ENCODE measurements at places on chromosomes 7 and 10.

DNA sequence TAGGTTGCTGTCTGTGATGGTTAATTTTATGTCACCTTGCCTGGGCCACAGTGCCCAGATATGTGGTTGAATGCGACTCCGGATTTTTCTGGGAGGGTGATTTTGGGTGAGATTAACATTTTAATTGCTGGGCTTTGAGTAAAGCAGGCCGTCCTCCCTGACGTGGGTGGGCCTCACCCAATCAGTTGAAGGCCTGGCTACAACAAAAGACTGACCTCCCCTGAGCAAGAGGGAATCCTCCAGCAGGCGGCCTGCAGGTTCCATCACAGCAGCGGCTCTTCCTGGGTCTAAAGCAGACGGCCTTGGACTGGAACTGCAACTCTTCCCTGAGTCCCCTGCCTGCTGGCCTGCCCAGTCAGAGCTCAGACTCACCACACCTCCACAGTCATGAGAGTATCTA is 114.2 kb downstream of the SFMBT2 start:
- H3K36me3 ChIP-seq, result no peaks in the 10 kb centered on the region
- H3K27me3 ChIP-seq, result no peaks in the 10 kb centered on the region
- no peaks in the 10 kb centered on the region for H3K4me1 ChIP-seq
- DNase-seq, result no peak
- H3K27ac ChIP-seq, result no peak overlapping the region

- DNase-seq, result no peak
- H3K4me3 ChIP-seq, result peak overlapping the region; percentile 83
- H3K36me3 ChIP-seq, result no peaks in the 10 kb centered on the region
- H3K27me3 ChIP-seq, result no peaks in the 10 kb centered on the region
Observed at GRCh38 chr10:112954974-112955581, 5.0 kb downstream of the TCF7L2 start.

GRCh38 chr7:3882782-3883181 is 581.7 kb downstream of the SDK1 start:
- H3K27ac ChIP-seq, result no peak overlapping the region
- no peak overlapping the region for H3K4me3 ChIP-seq
- no peaks in the 10 kb centered on the region for H3K4me1 ChIP-seq
- no peak for DNase-seq
- H3K27me3 ChIP-seq, result no peaks in the 10 kb centered on the region

DNA sequence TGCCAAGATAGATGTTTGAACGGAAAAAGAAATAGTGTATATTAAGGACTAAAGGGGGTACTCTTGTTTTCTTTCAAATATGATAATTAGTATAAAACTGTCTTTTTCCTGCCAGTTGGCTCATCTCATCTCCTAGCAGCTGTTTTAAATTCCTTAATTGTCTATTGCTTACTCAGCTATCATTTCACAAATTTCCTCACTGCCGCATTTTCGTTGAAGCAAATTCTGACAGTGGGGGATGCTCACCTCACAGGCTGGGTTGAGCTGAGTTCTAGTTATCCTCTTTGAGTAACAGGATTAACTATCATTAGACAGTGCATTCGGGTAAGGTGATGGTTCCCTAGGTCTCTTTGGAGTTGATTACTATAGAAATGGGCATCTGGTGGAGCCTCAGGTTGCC is 592.0 kb downstream of the AUTS2 start:
- H3K27me3 ChIP-seq, result no peaks in the 10 kb centered on the region
- no peak for DNase-seq
- no peak overlapping the region for H3K4me3 ChIP-seq

GRCh38 chr10:13528123-13528874 is 515 bp downstream of the BEND7 start:
- H3K27ac ChIP-seq, result peak overlapping the region; percentile 82
- no peaks in the 10 kb centered on the region for H3K27me3 ChIP-seq
- no peaks in the 10 kb centered on the region for H3K36me3 ChIP-seq
- H3K4me1 ChIP-seq, result peaks cover 5% of the 10 kb centered on the region
